Testis (tissue), 5 donors: ENCODE measurements at places on chromosomes 16 and 17.
A peak's percentile ranks its signal among the peaks of the same experiment; 100 is the strongest.

DNA sequence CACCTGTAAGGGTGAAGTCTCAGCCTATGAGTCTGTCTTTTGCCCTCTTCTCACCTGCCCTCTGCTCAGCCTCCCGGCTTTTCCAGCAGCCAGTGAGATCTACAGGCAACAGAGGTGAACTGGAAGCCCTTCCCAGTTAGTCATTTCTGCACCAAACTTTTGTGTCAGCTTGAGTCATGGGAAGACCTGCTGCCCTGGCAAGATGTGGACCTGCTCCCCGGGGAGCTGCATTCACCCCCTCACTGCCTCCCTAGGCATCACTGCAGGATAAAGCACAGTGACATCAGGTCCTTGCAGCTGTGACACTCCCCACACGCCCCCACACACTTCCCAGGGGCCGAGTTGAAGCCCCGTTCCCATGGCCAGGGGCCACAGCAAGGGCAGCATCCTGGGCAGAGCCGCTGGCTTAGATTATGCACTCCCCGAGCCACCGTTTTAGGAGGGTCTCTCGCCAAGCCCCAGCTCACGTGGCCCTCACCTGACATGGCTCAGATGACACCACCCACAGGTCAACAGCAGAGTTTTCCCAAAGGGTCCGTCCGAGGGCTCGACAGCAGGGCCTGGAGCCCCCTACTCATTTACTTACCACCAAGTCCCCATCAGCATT is 6.5 kb upstream of the ABR start:
- no peak for DNase-seq

DNA sequence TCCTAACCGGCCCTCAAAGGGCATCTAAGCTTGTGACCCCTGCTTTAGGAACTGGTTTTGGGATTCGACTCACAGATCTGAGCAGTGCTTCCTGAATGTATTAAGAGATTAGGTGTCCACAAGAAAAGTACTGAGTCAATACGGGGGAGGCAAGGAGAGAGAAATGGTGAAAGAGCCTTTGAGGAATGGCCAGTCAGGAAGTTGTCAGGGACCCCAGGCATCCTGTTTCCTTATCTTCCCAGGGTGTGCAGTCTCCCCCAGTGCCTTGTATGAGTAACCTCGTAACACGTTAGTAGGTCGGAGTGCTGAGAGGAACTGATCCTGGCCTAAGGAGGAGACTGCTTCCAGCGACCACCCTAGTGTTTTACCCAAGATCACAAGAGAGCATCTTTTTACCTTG is 16.4 kb upstream of the TMED6 start:
- DNase-seq: no peak

DNA sequence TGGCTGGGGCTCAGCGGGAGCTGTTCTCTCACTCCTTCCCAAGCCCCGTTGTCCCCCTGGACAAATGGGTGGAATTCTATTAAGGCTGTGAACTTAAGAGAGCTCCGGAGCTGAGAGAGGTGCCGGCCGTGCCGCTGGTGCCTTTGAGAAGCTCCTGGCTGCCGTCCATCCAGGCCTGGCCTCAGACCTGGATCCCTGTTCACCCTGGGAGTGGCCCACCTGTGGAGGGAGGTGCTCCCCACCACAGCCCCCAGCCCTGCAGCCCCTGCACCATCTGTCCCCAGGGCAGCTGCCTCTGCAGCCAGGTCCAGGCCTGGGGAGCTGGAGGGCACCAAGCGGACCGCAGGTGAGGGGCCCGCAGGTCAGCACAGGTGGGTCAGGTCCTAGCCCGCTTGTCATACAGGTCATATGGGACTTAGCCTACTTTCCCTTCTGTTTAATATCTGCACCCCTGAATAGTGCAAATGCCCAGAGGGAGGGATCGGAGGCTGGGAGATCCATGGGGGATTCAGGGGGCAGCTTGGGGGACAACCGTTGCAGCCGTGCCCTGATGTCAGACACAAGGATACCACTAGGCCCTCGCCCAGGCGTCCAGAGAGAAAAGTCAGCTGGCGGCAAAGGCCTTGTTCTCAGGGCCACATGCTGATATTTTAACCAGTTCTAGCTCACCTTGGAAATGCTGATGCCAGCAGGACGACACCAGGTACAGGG is 15.2 kb upstream of the METRNL start:
- peak; percentile 11 for DNase-seq

DNA sequence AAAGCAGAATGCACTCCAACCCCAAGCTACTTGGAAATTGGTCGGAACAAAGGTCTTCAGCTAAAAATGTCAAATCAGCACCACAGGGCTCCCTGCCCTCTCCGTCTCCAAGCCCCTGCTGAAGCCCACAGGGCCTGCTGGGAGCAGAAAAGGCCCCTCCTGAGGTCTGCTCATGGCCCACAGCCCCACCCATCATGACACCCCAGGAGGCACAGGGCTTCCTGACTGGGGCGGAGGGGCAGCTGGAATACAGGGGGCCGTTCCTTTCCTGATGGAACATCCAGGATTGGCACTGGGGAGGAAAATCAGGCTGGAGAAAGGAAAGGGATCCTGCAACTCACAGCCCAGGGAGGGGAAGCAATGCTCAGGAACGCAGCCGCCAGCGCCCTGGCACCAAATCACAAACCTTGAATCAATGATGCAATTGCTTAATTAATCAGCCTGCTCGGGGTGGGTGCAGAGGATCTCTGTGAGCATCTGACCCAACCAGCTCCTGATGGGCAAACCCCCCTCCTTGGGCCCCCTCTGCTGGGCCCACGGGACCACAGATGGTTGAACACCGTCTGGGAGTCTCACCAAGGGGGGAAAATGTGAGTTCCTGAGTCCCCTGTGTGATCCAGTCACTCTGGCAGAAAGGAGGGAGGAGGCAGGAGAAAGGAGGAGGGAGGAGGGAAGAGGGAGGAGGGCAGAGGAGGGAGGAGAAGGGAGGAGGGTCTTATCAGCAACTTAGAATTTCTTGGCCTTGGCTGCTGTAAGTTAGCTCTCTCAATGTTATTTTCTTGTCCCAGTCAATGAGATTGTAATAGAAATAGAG is 155.5 kb downstream of the ZNF423 start:
- DNase-seq: peak; percentile 58

DNA sequence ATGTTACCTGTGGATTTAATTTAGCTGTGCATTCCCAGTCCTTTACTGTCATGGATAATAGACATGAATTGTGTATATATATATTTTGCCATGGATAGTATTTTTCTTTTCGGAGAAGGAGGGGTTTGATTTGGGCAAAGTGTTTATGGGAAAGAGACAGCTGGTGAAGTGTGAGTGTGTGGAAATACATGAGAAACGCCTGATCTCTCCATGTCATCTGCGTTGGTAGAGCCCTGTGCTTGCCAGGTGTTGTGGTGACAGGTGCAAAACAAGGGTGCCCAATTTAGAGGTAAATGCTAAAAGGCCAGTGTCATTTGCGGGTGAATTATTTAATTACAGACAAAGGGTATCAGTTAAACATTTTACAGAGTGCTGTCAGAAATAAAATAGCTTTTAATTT is 23.4 kb downstream of the NDEL1 start:
- DNase-seq: no peak

DNA sequence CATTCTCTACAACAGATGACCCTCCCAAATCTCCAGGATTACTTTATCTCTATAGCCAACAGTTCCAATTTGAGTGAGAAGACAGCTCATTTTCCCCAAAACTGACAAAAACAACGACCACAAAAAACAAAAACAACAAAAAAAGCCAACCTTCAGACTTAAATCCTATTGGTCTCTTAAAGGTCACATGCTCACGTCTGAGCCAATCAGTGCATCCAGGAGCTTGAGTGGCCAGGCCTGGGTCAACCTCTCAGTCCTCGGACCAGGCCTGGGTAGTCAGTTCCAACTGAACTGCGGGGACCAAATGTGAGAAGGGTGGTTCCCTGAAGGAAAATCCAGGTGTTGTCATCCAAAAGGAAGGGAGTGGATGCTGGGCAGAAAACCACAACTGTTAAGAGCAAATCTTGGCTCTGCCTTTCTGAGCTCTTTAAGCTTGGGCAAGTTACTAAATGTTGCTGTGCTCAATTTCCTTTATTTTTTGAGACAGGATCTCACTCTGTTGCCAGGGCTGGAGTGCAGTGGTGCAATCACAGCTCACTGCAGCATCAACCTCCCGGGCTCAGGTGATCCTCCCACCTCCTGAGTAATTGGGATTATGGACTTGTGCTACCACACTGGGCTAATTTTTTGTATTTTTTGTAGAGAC is 43.0 kb upstream of the MSI2 start:
- DNase-seq: peak; percentile 54

DNA sequence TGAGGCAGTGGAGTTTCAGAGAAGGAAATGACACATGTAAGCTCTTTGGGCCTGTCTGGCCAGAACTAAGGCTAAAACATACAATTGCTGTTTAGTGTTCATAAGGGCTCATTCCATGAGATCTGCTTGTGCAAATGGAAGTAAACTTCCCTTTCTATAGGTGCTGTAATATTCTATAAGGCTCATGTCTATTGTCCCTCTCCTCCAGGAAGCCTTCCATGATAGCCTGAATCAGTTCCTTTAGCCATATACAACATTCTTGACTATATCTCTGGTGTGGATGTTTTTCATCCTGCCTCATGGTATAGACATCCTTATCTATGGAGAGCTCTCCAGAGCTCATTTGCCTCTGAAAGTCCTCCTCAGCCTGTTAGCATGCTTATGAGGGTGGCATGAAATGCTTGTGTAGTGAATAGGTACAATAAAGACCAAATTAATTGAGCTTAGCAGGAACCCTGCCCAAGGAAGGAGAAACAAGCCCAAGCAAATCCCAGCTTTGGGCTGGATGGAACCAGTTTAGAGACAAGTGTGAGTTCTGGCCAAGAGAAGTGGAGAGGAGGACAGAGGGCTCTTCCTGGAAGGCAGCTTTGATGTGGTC is 1.6 kb upstream of the ETV4 start:
- no peak for DNase-seq

- no peak for DNase-seq
Observed at GRCh38 chr17:79171188-79171587, 96.6 kb downstream of the ENGASE start.

DNA sequence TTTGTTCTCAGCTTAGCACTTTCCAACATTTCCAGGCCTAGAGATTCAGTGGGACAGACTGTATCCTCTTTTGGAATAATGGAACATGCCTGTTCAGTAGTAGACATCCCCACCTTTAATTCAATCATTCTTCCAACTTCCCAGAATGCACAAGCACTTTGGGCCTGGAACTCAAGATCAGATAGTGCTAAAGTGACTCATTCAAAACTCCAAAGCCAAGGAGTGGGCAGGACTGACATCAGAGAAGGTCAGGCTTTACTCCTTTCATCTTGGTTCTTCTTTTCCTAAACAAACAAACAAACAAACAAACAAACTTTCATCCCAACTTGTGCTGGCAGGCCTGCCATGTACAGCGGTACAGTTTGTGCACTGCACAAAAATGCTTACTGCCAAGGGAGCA is 172.0 kb downstream of the AXIN2 start:
- DNase-seq: no peak

DNA sequence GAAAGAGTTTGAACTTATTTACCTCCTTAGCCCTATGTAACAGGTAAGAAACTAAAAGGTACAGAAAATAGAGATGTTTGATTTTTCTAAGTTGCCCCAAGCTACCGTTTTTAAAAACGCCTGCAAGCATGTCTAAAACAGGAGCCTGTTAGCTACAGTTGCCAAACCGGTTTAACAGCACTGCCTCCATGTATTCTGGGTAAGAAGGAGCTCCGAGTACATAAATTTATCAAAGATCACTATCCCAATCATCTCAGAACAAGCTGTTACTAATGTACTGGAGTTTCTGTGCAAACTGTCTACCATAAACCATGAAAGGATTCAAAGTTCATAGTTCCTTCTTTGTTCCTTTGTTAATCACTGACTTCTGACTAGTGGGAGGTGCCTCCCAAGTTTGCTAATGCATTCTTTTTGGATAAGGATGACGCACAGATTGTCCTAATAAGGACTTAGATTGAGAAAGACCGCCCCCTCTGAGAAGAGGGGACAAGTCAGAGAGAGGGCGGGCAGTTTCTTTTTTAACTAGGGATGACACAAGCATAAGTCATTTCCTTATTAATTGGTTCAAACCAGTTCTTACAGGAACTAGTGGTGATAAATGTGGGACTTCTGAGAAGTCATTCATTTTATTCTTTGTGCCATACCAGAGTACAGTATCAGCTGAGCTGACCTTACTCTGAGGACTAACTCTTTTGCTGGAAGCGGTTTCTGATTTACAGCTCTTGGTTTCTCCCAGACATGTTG is 55.3 kb downstream of the TUBD1 start:
- DNase-seq: peak; percentile 88

- DNase-seq: no peak
Observed at GRCh38 chr16:66287416-66287815, 79.1 kb upstream of the CDH5 start.

DNA sequence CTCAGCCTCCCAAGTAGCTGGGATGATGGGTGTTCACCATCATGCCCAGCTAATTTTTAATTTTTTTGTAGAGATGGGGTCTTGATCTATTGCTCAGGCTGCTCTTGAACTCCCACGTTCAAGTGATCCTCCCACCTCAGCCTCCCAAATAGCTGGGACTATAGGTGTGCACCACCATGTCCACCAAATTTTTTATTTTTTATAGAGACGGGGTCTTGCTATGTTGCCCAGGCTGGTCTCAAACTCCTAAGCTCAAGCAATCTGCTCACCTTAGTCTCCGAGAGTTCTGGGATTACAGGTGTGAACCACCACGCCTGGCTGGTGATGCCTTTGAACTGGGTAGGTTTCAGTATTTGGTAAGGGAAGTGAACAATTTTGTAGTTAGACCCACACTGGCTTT is 30.1 kb downstream of the FA2H start:
- DNase-seq: no peak

- no peak for DNase-seq
Observed at GRCh38 chr16:26178298-26178697, 486.5 kb downstream of the HS3ST4 start.

DNA sequence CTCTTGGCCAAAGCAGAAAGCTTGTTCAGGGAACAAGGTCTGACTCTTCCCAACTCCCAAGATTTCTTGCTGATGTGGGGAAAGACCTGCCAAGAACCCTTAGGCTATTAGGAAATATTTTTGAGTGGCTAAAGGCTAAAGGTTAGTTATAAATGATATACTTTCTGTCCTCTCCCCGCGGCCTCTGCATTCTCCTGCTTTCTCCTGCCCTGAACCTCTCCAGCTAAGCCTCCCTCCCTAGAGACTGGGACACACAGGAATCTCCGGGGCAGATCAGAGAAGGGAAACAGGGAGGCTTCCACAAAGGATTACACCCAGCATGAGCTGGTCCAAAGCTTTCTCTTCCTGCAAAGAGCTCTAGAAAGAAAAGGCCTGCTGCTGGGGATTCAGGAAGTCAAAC is 2.3 kb downstream of the SLC43A2 start:
- no peak for DNase-seq

DNA sequence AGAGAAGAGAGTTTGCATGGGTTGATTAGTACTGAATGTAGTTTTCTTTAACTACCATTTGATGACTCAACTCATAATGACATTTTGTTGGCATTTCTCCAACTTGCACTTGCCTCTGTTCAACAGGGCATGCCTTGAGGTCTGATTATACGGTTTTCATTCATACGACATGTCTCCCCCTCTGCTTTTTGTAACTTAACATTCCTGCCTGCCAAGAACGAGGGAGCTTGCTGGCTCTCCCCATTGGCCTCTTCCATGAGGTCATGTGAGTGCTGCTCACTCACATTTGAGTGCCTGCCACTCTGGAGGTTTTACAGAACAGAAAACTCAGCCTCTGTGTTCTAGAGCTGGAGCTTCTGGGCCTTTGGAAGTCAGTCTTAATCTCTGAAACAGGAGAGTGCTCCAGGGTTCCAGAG is 19.7 kb downstream of the MAP2K6 start:
- DNase-seq: no peak

- no peak for DNase-seq
Observed at GRCh38 chr17:2388683-2389055, 12.2 kb downstream of the MNT start.

GRCh38 chr16:77579351-77579891 is 142.9 kb upstream of the NUDT7 start:
- no peak for DNase-seq
